ENCODE measurements at places on chromosomes 2 and 18.
A peak's percentile ranks its signal among the peaks of the same experiment; 100 is the strongest.

DNA sequence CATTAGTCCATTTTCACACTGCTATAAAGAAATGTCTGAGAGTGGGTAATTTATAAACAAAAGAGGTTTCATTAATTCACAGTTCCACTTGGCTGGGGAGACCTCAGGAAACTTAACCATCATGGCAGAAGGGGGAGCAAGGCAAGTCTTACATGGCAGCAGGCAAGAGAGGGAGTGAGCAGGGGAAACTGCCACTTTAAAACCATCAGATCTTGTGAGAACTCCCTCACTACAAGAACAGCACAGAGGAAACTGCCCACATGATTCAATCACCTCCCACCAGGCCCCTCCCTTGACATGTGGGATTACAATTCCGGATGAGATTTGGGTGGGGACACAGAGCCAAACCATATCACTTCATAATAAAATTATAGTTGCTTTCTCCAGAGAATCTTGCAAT, 365.5 kb upstream of the ID2 start:
- DNase-seq = no peak

GRCh38 chr2:2704428-2705090, 373.5 kb upstream of the MYT1L start:
- DNase-seq = no peak

- no peak for DNase-seq
Measured at GRCh38 chr2:26892133-26892532, 44.2 kb downstream of the DPYSL5 start.

GRCh38 chr2:4765787-4766530, 926.2 kb upstream of the SOX11 start:
- no peak for DNase-seq

GRCh38 chr2:118016911-118017310, 3.0 kb upstream of the CCDC93 start:
- DNase-seq = no peak

- DNase-seq = no peak
Measured at GRCh38 chr18:41311571-41312547, 643.2 kb upstream of the PIK3C3 start.

DNA sequence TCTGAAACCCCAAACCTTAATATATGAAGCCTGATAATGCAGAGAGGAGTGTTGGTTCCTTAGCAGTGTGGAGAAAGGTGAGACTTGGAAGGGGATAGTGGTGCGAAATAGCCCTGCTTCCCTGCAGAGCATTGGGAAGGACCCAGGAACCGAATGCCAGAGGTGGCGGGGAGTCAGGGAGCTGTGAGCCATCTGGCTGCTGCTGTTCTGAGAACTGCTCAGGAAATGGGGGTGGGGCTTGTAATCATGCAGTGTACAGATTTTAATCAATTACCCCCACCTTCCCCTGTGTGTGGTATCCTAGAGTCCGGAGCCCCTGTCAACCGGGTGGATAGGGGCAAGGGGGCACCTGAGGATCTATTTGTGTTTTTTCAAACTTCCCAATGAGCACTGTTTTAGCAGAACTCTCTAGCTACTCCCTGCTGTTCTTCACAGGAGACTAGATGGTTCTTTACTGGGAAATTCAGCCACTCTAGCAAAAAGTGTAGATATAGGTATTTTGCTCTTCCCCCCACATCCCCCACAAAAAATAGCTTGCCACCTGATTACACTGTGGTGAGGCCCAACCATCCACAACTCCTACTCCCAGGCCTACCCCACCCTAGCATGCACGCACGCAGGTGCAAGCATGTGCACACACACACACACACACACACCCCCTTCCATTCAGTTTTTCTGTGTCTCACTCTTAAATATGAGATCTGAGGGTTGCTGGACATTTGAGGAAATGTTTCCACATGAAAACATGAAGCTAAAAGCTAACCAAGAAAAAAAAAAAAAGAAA, 30.1 kb upstream of the MBOAT2 start:
- DNase-seq = peak; percentile 2

DNA sequence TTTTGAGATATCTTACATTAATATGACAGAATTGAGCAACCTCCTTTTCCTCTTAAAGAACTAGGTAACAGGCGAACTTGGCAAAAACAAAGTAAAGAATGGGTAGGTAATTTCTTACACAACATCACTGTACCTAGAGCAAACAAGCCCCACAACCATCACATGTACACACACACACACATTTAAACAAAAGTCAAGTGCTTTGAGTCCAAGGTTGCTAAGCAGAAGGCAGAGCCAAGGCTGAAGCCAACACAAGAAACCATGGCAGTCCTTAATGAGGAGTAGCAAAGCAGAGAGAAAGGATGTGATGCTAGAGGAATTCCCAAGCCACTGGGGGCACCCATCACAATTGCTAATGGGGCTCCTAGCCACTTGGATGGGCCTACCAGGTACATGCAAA, 164.1 kb downstream of the PAX3 start:
- DNase-seq = no peak

GRCh38 chr2:86368161-86368824, 30.9 kb upstream of the REEP1 start:
- DNase-seq = peak; percentile 51

DNA sequence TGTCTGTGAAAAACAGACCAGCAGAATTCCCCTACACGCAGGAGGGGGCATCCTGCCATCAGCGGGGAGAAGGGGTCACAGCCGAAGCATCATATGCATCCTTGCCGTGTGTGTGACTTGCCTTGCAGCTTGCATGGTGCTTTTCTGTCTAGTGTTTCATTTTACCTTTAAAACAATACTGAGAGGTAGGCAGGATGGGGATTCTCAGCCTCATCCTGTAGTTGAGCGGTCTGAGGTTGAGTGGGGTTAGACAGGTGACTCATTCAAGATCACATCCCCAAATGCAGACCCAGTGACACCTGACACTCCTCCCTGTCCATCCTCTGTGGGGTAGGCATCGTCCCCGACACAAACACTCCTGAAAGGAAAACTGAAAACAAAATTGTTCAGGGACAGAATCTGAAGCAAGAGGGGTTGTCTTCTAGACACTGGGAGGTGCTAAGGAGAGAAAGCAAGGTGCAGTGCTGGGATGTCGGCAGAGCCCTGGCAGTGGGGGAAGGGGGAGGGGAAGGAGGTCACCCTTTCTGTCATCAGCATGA, 7.9 kb downstream of the ARL4C start:
- no peak for DNase-seq

GRCh38 chr2:144256996-144257707, 262.8 kb downstream of the ZEB2 start:
- DNase-seq = no peak

- no peak for DNase-seq
Measured at GRCh38 chr2:45331410-45331786, 279.7 kb downstream of the SRBD1 start.

GRCh38 chr18:808086-808485, 4.0 kb downstream of the YES1 start:
- peak; percentile 7 for DNase-seq

- DNase-seq = no peak
Measured at GRCh38 chr18:54192415-54192814, 32.1 kb downstream of the MBD2 start.

GRCh38 chr2:28457237-28457636, 38.6 kb upstream of the PLB1 start:
- no peak for DNase-seq

- DNase-seq = no peak
Measured at GRCh38 chr18:30970196-30970816, 72.2 kb downstream of the DSC3 start.

DNA sequence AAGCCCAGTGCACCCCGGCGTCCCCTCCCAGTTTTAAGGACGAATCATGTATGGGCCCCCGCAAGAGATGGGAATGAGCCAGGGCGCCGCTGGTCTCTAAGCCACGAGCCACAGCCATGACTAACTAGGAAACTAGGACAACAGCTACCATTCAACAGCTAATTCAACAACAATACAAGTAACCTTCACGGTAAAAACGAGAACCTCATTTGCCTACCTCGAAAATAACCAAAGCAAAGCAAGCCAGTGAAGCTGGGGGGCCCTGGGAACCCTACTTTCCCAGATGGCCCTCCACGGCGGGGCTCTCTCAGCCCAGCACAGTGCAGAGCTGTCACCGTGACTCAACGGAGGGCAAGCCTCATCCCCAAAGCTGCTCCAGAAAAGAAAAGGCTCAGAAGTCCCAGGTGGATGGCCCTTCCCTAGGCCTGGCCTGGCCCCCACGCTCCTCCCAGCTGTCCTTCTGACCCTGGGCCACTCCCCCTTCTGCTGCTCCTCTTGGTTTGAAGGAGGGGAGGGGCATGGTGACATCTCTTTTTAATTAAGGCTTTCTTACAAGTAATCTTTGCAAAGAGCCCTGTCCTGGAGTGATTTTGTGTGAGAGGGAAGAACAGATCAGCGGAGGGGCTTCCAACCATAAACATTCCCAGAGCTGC, 126.3 kb downstream of the HDAC4 start:
- no peak for DNase-seq

DNA sequence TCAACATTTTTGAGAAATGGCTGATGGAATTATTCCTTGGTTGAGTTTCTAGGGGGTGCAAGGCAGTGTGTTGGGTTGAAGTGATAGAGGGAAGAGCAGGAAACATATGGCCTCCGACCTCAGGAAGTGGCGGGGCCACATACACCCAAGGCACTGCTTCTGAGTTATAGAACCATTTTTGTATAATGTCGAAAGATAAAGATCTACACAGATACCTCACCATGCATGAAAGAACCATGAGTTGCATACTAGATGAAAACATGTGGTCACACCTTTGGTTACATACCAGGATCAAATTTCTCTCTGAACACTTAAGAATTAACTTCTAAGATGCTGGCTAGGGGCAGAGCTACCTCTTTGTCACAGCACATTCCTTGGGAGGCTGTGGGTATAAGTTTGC, 23.2 kb downstream of the LAMA3 start:
- DNase-seq = no peak
